ENCODE measurements at places on chromosomes 5 and 9.

DNA sequence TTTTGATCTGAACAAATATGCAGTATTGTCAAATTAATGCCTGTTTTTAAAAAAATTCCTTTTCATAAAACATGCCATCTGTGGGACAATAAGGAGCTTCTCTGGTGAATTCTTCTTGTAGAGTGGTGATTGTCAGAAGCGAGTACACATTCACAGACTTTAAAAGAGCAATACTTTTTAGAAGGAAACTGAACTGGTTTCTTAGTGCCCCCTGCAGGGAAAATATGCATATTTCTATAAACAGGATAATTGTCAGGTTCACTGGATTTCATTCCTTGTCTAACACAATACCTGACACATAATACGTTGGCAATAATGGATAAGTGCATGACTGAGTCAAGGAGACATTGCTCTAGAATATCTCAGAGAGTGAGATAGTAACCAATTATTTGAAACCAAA lies 133.7 kb downstream of the KIF4B start:
- DNase-seq, result peak; percentile 4

DNA sequence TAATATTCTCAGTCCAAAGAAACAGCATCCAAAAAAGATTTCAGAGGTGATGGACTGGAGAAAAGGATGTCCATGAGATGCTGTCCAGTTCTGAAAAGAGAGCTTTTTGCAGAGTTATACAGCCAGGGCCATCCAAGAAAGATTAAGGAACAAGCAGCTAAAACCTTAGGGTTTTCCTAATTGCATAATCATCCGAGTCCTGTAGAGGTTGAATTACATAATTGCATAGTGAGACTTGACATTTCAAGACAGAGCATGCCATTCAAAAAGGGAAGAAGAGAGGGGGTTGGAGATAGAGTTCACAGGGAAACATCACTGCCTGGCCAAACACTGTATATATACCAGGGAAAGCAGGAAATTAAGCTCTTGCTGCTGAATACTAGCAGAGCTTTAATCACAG lies 1729.2 kb upstream of the WWC1 start:
- no peak for DNase-seq

DNA sequence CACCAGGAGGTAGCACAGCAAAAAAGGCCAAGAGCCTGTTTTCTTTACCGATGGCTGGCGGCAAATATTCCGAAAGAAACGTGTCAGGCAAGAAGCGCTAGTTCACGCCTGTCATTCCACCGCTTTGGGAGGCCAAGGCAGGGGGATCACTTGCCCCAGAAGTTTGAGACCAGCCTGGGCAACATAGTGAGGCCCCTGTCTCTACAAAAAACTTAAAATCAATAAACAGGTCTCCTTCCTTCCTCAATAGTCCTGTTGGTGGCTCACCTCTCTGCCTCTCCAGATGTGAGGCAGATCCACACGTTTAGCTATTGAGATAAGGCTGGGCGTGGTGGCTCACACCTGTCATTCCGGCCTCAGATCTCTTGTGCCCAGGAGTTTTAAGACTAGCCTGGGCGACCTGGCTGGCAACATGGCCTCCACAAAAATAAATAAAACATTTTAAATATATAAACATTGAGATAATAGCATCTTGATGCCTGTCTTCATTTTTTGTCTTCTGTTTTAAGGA lies 1.3 kb upstream of the TMEM250 start:
- no peak for DNase-seq

GRCh38 chr5:132209901-132210545 lies 17.6 kb downstream of the P4HA2 start:
- no peak for DNase-seq

DNA sequence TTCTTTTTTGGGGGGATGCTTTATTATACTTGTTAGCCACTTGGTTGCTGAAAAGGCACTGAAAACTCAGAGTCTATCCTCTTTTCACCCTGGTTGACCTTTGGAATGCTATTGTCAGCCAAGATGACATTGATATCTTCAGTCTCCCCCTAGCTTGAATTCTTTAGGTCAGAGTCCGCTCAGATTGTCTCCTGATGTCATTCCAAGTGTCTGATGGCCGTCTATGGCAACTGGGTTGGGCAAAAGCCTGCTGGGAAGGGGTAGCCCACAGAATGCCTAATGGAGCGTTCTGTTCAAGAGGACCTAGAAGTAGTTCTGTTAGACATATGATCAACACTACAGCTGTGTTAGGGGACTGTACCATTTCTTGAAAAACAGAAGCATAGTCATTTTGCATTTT lies 9.7 kb upstream of the MEF2C start:
- DNase-seq, result no peak

DNA sequence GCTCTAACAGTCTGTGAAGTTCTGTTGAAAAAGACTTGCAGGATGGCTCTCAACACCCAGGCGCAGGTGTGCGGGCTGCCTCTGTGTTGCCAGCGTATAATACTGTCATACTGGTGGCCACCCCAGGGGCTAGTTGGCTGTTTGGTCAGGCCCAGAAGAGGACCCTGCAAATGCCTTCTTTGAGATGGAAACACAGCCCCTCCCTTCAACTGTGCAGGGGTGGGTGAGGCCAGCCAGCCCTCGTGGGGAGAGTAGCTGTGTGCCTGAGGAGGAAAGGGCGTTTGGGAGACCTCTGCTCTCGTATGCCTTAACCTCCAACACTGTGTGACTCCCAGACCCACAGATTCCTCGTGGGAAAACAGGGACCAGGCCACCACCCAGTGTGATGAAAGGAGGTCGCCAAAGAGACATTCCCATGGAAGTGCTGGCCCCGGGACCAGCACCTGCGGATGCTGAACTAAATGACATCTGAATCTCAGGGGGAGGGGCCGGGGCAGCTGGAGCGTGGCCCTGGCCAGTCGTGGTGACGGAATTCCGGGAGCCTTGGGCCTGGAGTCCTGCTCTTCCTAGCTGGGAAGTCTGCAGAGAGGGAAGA lies 11.3 kb upstream of the SCGB3A1 start:
- DNase-seq, result no peak

GRCh38 chr9:136939431-136939995 lies 5.0 kb downstream of the FBXW5 start:
- no peak for DNase-seq

- DNase-seq, result no peak
Measured at GRCh38 chr5:75148051-75148450, 88.6 kb downstream of the ANKRD31 start.

DNA sequence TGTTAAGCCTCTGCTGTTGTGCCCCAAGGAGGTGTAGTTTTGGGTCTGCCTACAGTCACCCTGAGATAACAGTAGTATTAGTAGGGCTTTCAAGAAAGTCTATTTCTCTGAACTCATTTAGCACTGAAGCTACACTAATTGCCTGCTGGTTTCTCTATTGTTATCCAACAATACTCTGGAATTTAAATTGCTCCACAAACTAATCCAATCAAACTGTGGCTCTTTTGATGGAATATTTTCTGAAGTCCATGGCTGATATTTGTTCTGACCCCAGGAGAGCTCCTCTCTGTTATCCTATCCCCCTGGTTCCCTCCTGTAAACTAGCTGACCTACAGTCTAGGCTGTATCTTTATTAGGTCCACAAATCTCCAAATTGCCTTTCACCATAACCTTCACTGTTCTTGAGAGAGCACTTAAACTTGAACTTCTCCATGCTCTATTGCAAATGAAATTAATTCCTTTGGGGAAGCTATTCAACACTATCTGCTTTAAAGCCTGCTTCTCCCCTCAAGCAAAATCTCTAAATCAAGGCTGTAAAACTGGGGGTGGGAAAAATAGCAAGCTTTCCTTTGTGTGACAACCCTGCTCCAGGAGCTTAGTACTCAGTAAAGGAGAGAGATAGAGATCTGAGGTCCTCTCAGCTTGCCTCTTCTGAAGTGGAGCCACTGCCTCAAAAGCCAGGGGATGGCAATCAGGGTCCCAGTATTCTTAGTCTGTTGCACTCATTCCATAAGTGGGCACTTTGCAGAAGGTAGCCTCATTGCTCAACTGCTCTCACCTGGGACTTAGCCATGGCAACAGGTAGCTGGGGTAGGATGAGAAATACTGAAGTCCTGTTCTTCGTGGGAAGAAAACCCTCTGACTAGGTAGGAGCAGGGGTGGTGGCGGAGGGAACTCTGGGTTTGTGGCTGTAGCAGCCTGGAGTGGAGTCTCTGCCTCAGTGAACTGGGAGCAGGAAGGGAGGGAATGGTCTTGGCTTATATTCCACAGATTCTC lies 110.9 kb downstream of the MACIR start:
- no peak for DNase-seq

GRCh38 chr5:141814064-141814964 lies 63.9 kb downstream of the PCDH1 start:
- DNase-seq, result peak; percentile 61

DNA sequence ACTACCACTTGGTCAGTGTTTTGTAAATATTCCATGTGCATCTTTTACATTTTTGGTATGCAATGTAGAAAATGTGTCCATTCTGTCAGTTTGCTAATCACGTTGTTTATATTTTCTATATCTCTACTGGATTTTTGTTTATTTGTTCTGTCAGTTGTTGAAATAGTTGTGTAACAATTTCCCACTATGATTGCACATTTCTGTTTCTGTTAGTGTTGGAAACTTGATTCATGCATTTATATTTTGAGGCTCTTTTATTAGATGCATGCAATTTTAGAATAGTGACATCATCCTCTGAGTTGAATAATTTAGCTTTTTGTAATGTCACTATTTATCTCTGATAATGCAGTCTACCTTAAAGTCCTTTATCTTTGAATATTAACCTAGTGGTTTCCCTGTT lies 25.8 kb upstream of the LECT2 start:
- peak; percentile 22 for DNase-seq

- DNase-seq, result peak; percentile 16
Measured at GRCh38 chr9:3401221-3401954, 124.4 kb downstream of the RFX3 start.

DNA sequence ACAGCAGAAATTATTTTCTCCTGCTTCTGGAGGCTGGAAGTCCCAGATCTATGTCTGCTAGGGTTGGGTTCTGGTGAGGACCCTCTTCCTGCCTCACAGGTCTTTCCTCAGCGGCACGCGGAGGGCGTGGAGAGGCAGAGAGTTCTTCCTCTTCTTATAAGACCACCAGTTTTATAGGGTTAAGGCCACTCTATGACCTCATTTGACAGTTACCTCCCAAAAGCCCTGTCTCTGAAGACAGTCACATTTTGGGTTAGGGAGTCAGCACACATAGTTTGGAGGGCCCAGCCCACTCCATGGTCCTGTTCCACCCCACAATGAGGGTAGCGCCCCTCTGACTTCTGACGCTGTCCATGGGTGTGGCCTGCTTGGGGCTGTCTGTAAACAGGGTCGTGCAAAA lies 46.7 kb downstream of the TRIP13 start:
- no peak for DNase-seq

GRCh38 chr5:133364936-133365707 lies 247.2 kb downstream of the FSTL4 start:
- DNase-seq, result no peak

GRCh38 chr9:70616228-70616990 lies 202.0 kb upstream of the KLF9 start:
- DNase-seq, result no peak

DNA sequence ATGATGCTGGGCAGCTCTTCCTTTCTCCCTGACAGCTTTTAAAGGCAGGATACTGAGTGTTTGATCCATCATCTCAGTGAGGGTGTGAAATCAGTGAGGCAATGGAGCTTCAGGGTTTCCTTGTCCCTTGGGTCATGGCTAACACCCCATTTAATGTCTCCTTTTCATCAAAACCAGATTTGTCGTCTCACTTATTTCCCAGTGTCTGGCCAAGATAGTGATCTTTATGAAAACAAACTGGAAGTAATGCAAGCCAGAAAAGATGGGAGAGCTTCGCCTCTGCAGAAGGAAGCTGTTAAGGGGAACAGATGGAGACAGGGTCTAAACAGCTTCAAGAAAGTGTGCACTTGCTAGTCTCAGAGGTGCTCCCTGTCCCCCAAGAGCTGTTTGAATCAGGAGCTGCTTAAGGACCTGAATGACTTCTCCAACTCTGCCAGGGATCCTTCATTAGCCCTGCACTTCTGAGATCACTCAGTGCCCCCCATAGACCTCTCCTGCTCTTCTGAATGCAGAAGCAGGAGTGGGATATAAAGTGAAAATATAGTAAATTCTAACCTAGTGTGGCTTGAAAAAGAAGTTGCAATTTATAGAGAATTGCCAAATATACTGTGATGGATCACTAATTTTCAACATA lies 96.1 kb downstream of the F2RL2 start:
- DNase-seq, result no peak

GRCh38 chr5:145750199-145750598 lies 84.9 kb downstream of the PRELID2 start:
- DNase-seq, result no peak

GRCh38 chr5:108003178-108003577 lies 332.4 kb upstream of the EFNA5 start:
- peak; percentile 85 for DNase-seq

DNA sequence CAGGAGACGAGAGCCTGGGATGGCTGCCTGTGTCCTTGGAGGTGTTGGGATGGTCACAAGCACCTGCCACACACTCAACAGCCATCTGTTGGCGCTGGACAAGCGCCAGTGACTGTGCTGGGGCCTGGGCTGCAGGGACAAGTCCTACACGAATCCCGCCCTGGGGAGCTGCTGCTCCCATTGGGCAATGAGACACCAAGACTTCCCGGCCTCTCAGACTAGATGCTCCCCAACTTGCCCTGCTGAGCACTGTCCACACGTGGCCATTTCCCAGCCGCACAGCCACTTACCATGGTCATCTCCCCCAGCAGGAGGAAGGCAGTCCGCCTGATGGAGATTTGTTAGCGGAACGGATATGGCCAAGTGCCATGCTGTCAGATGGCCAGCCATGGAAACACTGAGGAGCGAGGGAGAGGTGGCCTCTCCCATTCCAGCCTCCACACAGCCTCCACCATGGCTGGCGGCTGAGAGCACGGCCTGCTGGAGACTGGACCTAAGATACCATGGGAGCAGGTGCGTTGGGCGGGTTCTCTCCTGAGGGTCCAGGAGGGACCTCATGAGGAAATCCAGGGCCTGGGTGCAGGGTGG lies 43.9 kb downstream of the PRRT1B start:
- DNase-seq, result no peak

DNA sequence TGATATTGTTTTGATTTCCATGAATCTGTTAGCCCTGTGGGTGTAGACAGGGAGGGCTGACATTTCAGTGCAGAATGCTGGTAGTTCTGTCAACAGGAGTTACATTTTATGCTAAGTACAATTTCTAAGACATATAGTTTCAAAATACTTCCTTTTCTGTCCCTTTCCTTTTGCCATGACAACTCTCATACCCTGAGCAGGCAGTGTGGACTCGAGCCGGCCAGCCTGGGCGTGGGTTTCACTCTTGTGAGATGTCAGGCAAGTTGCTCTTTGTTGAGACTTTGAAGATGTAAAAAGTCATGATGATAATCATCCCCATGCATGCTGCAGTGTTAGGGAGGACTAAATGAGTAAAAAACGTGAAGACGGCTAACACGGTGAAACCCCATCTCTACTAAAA lies 197.9 kb downstream of the CFAP90 start:
- no peak for DNase-seq

GRCh38 chr9:89383030-89383720 lies 64.9 kb downstream of the SECISBP2 start:
- no peak for DNase-seq

DNA sequence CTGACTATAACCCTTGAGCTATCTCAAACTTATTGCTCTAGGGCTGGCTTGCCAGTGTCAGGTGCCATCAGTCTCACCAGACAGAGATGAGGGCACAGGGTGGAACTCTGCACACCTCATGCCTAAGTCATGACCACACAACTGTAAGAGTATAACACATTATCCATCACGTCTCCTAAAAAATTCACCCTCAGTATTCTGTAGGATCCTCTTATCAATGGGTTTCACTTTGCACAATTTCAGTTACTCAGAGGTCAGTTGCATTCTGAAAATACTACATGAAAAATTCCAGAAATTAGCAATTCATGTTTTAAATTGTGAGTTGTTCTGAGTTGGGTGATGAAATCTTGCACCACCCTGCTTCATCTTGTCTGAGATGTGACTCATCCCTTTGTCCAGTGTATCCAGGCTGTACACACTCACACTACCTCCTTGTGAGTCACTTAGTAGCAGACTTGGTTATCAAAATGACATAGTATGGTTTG lies 690.9 kb upstream of the CDH18 start:
- DNase-seq, result peak; percentile 74
